ENCODE measurements at places on chromosomes 13 and 19.

GRCh38 chr13:19181621-19182485 is at the start of gene TUBA3C:
Gene TUBA3C (minus strand): TSS chr13:19181824. CDS start chr13:19181747, 77 bp downstream.
- DNase-seq, result no peak

DNA sequence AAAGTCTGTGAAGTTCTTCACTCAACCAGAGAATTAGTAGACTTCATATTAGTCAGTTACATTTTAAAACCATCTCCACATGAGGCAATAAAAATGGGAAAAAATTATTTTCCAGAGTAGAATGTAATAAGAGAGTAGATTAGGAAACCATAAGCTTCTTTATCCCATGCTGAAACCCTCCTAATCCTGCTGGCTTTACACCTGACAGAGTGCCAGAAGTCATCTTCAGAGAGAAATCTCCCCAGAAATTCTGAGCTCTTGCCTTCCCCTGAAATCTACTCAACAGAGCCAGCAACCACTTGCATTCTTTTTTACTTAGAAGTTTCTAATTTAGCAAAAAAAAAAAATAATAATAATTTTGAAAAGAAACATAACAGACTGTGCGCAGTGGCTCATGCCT is 279.9 kb downstream of the NHLRC3 start:
- DNase-seq, result no peak

GRCh38 chr13:93151277-93151676 is 75.3 kb upstream of the GPC6 start:
- DNase-seq, result no peak

- DNase-seq, result no peak
Measured at GRCh38 chr13:84933797-84934196, 865.4 kb downstream of the SLITRK6 start.

DNA sequence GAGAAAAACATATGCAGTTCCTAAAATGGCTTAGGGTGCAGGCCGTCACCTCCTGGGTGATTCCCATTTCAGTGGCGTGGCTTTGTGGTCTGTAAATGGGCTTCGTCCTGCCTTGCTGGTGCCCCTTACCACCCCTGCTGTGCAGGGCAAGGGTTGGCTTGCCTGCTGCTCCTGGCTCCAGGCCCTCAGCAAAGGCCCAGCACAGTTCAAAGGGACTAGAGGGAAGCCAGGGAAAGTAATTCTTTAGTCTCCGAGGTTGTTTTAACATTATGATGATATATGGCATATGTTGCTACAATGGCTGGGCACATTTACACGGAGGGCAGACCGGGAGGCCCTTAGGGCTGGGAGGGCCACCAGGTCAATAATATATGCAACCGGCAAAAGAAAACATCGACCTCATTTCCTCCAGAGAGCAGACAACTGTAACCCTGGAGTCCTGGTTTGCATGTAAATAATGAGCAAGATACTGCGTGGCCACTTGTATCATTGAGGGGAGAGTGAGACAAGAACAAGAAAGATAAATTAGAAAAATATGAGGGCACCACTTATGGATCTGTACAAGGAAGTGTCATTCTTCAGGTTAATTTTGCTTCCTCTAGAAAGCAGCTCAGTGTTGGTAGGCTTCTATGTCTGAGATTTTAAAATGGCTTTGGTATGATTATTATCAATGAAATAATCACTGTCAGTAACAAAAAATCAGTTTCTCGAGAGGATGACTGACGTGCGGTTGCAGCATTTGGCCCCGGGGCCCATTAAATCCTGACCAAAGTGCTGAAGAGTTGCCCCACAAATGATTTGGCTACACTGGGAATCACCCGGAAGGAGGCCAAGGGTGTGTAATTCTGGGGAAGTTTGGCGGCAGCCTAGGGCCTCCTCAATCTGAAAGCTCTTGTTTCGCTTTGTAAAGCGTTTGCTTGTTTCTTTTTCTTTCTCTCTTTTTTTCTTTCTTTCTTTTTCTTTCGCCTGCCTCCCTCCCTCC is 32.8 kb upstream of the URI1 start:
- no peak for DNase-seq

- DNase-seq, result no peak
Measured at GRCh38 chr19:31377736-31378135, 28.5 kb upstream of the TSHZ3 start.

- no peak for DNase-seq
Measured at GRCh38 chr13:83824560-83824959, 57.7 kb downstream of the SLITRK1 start.

DNA sequence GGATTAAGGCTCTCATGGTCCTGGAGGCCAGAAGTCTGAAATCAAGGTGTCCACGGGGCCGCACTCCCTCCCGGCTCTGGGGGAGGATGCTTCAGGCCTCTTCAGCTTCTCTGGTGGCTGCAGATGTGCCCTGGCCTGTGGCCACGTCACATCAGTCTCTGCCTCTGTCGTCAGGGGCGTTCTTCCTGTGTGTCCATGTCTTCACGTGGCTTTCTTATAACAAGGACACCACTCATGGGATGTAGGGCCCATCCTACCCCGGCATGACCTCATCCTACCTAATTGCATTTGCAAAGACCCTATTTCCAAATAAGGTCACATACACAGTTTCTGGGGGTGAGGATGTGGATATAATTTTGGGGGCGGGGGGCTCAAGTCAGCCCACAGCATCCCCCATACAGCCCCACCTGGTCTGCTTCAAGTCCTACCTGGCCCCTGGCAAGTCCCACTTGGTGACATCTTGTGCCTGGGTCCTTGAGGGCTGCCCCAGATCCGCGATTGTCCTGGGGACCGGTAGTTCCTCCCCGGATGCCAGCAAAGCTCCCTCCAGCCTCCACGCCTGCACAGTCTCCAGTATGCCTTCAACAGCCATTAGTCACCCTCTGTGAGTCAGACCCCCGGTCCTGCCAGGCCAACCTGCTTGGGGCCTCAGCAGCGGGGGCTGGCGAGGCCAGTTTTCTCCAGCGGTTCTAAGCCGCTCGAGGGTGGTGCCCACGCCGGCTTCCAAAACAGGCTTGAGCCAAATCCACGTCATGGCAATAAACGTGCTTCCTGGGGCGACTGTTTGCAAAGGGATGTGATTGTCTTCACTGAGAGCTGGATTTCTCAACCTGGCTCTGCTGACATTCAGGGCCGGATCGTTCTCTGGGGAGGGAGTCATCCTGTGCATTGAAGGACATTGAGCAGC is 32.2 kb downstream of the MYO9B start:
- no peak for DNase-seq

GRCh38 chr19:54074851-54075250 is 6.3 kb downstream of the TARM1 start:
- DNase-seq, result no peak

DNA sequence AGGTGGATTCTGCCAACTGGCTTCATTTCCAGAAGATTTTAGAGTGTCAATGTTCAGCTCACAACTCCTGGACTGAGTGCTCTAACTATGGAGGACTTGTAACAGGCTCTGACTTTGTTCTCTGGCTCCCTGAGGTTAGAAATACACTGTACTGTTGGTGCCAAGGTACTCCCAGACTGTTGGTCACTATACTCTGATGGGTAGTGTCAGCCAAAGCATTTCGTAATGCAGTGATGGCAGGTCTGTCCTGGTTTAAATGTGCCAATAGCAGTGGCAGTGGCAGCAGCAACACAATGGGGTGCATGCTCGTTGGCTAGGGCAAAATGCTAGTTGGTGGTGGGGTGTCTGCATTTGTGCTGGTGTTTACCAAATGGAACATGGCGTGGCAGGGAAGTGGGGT is 472.2 kb downstream of the TDRD3 start:
- no peak for DNase-seq

GRCh38 chr19:49441210-49441959 is at the start of gene SLC17A7:
Gene SLC17A7 (minus strand): TSS chr19:49441527. CDS start chr19:49441379, 148 bp downstream.
- peak; percentile 31 for DNase-seq

- no peak for DNase-seq
Measured at GRCh38 chr19:40588926-40589569, 12.1 kb upstream of the LTBP4 start.

DNA sequence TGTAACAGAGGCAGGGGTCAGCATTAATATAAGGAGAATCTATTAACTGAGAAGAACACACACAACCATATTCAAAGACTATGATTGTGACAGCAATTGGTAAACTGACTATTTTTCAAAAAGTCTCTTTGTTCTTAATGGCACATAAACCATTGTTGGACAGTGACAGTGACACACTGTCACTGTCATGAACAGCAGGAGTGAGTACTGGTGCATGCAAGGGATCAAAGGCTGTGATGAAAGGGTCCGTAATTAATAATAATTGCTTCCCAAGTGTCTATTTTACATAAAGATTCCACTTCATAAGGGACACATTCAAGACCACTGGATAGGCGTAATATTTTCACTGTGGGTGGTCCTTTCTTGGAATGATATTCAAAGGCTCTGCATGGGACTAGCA is 50.7 kb downstream of the LHFPL6 start:
- no peak for DNase-seq

- DNase-seq, result peak; percentile 33
Measured at GRCh38 chr19:5804516-5805461, at the start of gene NRTN. Gene NRTN (plus strand): TSS chr19:5805067. CDS start chr19:5824166, 19,099 bp downstream.

DNA sequence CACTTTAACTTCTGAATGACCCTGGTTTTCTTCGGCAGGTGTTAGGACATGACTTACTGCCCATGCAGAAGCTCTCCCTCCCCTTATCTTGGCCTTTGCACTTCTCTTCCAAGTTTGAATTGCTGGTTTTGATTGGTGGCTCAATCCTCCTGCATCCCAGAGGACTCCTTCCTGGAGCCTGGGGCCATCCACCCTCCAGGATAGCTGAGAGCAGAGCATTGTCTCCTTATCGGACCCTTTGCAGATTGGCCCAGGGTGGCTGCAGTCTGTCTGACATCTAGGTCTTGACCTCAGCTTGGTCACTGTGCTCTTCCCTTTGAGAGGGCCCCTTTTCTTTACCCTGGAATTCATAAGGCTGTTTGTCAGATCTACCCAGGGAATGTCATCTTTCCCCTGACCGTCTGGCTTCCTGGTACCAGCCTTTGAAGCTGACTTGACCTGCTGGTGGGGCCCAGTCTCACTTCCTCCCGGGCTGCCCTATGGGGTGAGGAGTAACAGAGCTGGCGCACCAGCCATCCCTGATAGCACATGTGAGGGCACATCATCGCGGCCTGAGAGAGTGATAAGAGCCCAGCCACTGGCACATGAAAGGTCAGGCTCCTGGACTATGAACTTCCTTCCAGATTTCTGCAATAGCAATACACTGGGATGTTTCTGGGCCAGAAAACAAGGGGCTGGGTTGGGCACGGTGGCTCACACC is 172.9 kb upstream of the UBL3 start:
- no peak for DNase-seq

DNA sequence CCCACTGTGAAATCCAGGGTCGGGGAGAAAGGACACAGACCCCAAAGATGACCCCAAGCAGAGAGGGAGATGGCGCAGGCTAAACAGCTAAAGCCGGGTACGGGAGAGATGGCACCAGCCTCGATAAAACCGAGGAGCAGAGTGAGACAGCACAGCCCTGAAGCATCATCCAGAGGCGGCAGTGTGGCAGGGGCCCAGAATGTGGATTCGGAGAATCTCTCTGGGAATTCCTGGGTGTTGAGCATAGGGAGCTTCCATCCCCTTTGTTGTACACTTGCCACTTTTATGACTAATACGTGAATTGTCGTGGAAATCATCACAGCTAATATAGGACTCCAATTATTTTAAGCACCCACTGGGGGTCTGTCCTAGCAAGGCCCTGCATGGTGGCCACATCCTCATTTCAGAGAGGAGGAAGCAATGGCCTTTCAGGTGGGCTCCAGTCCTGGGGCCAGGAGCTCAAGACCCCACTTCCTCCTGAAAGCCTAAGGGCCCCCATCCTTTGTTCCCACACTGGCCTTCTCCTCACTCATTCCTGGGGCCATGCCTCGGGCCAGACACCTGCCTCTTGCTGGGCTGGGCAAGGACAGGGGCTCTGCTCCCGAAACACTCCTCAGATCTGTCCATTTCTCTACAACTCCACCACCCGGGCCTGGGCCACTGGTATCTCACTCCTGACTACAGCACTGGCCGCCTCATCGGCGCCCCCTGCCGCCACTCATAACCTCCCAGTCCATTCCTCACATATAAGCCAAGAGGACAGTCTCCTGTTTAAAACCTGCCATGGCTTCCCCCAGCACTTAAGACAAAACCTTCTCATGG is 29.3 kb upstream of the ATP1A3 start:
- DNase-seq, result no peak

DNA sequence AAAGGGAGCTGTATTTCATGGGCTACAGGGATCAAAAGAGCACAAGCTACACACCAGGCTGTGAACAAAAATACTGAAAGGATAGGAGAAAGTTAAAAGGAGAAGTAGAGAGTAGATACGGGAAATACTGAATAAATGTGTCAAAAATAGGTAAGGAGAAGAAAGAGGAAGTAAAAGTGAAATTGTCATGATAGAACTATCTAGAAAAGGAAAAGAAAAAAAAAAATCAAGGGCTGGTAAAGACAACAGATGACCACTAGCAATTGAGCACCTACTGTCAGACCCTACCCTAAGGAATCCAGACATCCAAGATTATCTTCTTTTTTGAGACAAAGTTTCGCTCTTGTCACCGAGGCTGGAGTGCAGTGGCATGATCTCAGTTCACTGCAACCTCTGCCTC is 4.8 kb downstream of the RUBCNL start:
- DNase-seq, result no peak

DNA sequence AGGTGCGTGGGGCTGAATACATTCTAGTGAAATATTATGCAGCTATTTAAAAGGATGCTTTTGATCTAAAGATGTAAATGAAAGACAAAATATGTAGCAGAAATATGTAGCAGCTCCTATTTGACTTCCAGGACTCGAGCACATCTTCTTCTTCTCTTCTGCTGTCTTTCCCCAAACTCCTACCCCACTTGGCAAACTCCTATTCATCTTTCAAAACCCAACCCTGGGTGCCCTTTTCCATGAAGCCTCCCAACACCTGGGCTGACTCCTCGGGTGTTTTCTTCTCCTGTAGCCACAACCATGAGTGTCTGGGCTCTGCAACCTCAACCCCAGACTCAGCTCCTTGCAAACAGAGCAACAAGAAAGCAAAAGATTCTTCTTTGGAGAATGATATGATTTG is 11.1 kb downstream of the ACER1 start:
- DNase-seq, result no peak

- no peak for DNase-seq
Measured at GRCh38 chr13:111413407-111414187, 93.2 kb downstream of the TEX29 start.

DNA sequence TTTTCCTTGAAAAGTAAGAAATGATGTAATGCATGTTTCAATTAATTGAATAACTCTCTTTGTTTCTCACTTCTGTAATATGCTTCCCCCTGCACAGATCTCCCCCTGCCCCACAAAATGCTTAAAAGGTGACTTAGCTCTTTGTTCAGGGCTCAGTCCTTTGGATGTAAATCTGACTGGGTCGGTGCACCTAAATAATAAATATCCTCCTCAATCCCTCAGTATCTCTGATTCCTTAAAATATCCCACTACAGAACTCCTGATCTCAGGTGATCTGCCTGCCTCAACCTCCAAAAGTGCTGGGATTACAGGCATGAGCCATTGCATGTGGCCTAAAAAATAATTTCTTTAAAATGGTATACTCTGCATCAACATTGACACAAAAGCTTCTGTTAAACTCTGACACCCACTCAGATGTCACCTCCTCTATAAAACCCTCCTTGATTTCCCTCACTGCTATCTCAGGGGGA is 107.0 kb downstream of the ZNF429 start:
- no peak for DNase-seq

Measured in effector memory CD4-positive, alpha-beta T cell (primary cell).